ENCODE measurements at places on chromosomes 12 and 14.

DNA sequence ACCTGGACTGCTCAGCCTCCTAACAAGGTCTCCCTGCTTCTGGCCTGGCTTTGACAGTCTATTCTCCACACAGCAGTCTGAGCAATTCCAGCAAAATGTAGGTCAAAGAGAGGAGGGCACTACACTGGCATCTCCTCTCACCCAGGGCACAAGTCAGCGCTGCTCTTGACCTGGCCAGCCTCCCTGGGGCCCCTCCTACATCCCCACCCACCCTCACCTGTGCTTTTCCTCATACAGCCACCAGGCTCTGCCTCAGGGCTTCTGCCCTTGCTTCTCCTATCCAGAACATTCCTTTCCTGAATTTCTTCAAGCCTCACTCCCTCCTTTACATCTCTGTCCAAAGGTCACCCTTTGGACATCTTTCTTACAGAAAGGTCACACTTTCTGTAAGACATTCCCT is 33.7 kb downstream of the GALNT4 start:
- DNase-seq: no peak

DNA sequence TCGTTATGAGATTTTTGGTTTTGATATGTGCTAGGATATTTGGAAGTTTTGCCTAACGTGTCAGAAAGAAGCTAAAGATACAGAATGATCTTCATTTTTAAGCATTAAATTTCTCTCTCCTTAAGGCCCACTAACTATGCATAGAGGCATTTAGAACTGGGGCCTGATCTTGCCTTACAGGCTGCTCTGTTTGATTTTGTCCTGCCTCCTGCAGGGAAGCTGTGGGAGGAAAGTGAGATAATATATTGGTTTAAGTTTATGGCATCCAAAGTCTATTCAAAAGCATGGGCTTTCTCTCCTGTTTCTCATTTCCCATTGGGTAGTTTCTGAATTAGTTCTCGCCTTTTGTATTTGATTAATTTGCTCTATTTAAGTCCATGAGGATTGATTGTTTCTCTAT is 250.3 kb upstream of the FBXO33 start:
- no peak for DNase-seq

DNA sequence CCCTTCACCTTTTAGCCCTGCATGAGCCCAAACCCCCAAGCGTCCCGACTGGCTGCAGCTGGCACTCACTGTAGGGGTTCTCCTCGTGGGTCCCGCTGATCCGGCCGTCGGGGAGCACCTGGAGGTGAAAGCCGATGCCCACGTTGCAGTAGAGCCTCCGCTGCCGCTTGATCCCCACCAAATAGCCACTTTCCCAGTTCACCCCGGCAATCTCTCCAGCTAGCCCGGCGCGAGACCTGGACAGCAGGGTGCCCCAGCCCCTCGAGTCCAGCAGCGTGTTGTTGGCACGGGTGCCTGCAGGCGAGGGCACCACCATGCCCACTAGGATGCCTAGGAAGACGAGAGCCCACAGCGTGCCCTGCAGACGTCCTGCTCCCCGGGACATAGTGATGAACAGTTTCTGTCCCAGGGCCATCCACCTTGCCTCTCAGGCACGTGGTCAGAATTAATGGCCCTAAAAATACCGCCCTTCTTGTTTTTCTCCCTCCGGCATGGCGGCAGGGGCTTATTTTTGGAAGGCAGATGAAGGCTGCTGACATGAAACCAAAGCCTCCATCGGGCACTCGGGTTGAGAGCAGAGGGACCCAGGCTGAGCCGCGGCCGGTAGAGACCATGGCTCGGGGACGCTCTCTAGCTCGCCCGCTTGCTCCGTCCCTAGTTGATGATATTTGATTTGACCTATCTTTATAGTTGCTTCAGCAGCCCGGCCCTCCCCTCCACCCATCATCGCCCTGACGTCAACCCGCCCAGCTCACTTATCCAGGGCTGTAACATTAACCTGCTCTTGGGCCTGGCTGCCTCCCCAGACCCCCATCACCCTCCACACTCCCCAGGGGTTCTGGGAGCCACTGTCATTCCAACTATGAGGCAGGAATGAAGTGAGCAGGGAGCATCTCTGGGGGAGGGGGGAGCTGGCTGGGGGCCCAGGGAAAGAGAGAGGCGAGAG is at the start of gene FGF6:
Gene FGF6 (minus strand): TSS at position 660 of the 946 bp plus-strand sequence. CDS start 245 bp downstream, at position 415.
- DNase-seq: no peak

DNA sequence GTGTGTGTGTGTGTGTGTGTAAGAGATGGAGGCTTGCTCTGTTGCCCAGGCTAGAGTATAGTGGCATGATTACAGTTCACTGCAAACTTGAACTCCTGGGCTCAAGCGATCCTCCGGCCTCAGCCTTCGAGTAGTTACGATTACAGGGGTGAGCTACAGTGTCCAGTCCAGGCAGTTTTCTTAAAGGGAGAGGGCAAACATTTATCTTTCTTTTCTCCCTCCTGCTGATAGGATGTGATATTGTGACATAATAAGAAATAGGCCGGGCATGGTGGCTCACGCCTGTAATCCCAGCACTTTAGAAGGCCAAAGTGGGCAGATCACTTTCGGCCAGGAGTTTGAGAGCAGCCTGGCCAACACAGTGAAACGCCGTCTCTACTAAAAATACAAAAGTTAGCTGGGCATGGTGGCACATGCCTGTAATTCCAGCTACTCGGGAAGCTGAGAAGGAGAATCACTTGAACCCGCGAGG is 31.8 kb upstream of the CLIP1 start:
- no peak for DNase-seq

- peak; percentile 56 for DNase-seq
Measured at GRCh38 chr12:115322275-115322674, 638.3 kb upstream of the TBX3 start.

GRCh38 chr12:66288121-66288520 is 14.2 kb upstream of the HELB start:
- no peak for DNase-seq

GRCh38 chr14:51996148-51996746 is 6.9 kb downstream of the RTRAF start:
- DNase-seq: peak; percentile 59

- DNase-seq: no peak
Measured at GRCh38 chr12:90152897-90153624, 444.4 kb upstream of the ATP2B1 start.

GRCh38 chr12:11907625-11908024 is 163.1 kb upstream of the BCL2L14 start:
- DNase-seq: no peak

DNA sequence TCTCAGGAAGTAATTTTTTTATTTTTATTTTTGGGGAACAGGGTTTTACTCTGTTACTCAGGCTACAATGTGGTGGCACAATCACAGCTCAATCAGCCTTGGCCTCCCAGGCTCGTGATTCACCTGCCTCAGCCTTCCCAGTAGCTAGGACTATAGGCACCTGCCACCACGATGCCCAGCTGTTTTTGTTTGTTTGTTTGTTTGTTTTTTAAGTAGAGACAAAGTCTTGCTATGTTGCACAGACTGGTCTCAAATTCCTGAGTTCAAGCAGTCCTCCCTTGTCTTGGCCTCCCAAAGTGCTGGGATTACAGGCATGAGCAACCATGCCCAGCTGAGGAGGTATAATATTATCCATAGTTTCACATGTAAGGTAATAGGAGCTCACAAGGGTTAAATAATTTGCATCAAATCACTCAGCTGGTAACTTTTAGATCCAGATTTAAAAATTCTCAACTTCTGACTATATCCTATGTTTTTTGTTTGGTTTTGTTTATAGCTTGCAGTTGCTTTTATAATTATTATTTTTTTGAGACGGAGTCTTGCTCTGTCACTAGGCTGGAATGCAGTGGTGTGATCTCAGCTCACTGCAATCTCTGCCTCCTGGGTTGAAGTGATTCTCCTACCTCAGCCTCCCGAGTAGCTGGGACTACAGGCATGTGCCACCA is 629.3 kb downstream of the DIO2 start:
- no peak for DNase-seq

DNA sequence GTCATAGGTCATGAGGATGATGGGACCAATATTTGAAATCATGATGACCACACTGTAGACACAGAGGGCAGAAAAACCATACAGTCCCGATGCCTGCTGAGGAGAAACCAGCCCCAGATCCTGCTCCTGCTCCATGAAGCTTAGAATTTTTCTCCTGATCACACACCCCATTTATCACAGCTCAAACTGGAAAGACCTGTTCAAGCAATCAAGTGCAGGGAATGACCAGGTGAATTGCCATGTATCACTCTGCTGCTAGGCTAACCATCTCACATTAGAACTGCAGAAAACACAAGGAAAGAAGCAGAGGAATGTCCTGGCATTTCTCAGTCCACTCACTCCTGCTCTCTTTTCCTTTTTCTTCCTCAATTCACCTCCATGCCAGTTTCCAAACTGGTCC is 18.1 kb downstream of the MANSC1 start:
- no peak for DNase-seq

DNA sequence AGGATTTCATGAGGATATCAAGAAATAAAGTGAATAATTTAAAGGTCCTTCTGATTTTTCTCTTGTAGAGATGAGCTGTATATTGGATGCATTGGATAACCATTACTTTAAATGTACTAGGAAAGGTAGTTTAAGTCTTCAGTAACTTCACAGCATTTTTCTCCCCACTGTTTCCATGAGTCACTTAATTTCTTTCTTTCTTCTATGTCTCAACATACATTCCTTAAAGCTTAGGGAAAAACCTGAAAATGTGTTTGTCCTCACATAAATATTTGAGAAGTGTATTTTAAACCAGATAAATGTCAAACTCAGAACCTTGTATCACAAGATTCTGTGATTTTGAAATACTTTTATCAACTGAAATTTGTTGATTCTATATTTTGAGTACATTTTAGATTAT is 1970.2 kb upstream of the FLRT2 start:
- no peak for DNase-seq

- no peak for DNase-seq
Measured at GRCh38 chr12:45852508-45852907, 123.0 kb downstream of the ARID2 start.

DNA sequence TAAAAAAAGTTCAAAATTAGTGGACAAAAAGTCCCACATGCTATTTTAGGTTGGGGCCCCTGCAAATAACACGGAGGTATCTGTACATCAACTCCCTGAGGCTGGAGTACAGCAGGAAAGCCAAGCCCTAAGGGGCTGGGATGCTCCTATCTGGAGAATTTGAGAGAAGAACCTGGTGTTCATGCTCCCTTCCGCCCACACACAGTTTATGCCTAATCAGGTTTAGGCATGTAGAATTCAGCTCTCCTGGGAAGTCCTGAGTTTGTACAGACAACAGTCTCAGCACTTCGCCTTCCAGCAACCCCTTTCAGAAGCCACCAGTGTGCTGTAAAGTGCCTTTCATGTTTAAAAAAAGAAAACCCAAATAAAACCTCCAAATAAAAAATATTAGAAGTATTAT is 237.3 kb upstream of the GRIP1 start:
- no peak for DNase-seq

DNA sequence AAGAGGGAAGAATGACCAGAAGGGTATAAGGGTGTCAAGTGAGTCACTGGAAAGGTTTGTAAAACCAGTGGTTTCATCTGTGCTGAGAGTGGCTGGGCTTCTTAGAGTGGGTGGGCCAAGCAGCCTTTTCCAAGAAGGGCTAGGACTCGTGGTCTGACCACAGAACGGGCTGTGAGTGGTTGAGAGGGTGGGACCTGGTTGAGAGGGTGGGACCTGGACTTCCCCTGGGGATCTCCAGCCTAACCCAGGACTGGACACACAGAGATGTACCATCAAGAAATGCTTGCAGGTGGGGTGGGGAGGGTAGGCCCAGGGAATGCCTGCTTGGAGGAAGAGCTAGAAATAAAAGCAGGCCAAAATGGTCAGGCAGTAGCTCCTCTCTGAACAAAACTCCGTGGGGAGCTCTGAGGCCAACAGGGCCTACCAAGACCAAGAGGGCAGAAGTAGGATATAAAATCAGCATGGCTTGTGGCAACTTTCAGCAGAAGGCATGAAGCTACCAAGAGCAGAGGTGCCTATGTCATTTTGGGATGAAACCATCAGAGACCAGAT is 140.5 kb downstream of the FOXN3 start:
- peak; percentile 88 for DNase-seq

DNA sequence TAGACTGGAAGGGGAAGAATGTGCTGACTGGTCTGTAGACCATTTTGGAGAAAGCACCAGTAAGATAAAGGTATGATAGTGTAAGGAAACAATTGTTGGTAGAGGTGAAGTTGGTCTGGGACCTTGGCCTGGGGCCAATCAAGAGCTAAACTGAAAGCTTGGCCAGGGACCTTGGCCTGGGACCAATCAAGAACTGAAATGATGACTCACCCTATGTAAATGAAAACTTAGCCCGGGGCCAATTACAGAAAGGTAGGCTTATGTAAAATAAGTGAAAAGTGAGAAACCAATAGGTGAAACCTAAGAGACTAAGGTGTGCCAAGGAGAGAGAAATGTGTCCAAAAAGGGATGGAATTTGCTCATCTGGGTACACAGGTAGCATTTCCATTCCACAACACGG is 776.0 kb downstream of the C12orf50 start:
- no peak for DNase-seq

DNA sequence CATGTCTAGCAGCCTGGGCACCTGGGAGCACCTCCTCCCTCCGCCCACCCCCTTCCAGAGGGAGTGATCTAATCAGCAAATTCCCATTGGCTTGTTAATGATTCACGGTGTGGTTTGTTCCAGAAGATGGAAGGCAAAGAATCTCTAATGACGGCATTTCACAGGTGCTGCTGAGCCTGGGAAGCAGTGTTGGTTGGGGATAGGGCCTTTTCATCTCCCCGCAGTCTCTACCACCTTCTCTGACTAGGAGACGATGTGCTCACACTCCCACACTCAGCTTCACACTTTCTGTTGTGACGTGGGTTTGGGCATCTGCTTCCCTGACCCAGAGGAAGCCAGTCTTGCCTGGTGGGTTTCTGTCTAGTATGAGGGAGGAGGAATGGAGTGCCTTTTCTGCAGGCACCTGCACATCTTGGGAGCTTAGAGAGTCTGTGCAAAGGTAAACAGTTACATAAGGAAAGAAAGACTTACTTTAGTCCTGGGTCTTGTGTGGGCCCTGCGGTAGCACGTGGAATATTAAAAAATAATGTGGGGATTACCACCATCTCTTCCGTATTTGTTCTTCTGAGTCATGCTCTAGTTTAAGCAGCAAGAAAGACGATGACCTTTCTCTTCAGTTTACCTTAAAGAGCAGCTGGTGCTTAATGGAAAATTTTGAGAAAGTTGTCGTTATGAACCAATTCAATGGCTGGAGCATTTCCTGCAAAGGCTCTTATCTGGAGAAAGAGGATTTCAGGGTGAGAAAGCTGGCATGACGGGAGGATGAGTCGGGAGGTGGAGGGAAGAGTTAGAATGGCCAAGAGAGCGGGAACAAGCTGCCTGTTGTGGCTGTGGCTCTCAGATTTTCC is 70.6 kb upstream of the ARHGAP5 start:
- no peak for DNase-seq

GRCh38 chr12:53186745-53187144 is 6.0 kb upstream of the CSAD start:
- DNase-seq: no peak

- DNase-seq: peak; percentile 89
Measured at GRCh38 chr14:52703225-52703624, 3.8 kb upstream of the PSMC6 start.

DNA sequence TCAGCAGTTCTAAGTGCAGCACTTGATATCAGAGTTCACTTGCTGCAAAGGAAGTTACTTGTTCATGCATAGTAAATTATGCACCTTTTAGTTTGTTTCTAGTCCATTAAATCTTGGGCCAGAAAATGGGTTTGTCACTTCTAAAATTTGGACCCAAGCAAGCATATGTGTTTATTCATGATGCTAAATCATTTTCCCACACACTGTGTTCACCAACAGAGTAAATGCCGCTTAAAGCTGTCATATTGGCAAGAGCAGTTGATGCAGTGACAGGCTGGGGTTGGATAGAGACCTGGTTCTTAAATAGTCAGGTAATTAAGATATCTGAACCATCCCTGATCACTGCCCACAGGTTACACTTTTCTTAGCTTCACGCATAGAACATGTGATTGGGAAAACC is 409.7 kb downstream of the EGLN3 start:
- DNase-seq: no peak

GRCh38 chr12:41967668-41968500 is 176.8 kb downstream of the GXYLT1 start:
- no peak for DNase-seq

All from suppressor macrophage treated with lipopolysaccharide for 4 hours (primary cell).